ENCODE measurements at places on chromosomes 3 and 15.

GRCh38 chr3:112395181-112395895, 62.4 kb downstream of the CD200 start:
- no peak for DNase-seq

- DNase-seq, result peak; percentile 53
Observed at GRCh38 chr3:13301286-13301987, 118.7 kb downstream of the NUP210 start.

DNA sequence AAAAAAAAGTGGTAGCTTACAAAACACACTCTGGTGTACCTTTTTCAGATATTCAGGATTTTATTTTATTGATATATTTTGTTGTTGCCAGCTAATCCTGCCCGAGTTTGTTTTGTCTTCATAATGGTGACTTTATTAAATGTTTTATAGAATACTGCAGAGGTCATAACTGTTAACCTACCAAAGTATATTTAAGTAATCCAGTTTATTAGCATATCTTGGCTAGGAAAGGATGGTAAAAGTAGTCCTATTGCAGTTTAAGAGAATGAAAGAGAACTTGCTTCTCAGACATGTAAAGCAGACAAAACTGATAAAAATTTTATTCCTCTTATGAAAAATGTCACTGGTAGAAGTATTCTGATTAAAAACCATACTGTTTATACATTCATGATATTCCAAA, 59.2 kb upstream of the IGSF10 start:
- no peak for DNase-seq

- DNase-seq, result no peak
Observed at GRCh38 chr3:11021611-11022011, 29.1 kb downstream of the SLC6A1 start.

DNA sequence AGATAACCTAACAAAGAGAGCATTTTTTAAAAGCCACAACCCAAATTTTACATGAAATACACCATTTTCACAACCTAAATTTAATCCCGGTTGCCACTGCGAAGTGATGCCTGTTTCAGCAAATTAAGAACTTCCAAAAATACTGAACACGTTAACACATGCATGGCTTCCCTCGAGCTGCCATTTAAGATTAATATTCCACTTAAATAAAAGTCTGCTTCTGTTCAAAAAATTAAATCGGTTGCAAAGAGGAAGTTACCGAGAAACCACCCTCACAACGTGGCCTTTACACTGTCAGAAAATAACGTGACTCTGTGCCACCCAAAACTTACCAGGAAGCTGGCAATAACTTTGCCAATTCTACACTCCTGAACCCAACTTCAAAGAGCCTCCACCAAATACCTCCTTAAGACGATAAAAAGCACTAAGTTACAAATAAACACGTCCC, 1.2 kb downstream of the TBL1XR1 start:
- no peak for DNase-seq

DNA sequence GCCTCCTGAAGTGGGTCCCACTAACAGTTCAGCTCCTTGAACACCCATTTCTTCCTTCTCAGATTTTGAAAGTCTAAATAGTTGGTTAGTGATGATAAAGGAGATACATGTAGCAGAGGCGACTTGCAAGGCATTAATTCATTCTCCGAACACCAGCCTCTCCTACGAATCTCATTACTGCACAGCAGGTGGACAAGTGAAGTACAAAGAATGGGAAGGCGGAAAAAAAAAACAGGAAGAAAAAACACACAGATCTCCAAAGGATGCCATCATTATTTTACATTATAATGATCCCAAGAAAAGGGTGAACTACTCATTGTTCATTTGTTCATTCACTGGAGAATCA, 276.5 kb downstream of the MAGI1 start:
- no peak for DNase-seq

DNA sequence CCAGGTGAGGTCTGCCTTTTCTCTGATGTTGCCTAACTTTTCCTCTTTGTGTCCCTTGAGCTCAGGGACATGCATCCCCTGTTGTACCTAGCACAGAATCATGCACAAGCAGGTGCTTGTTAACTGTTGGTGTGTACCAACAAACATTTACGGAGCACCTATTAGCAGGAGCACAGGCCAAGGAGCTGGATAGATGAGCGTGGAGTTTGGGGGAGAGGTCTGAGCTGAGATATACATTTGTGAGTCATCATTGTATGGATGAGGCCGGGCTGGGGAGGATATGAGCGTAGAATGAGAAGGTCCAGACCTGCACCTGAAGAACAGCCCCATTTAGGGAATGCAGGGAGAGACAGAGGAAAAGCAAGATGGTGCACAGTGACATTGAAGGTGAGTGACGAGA, 53.4 kb downstream of the SMAD3 start:
- no peak for DNase-seq

GRCh38 chr15:40940296-40940801, 11.2 kb downstream of the DLL4 start:
- DNase-seq, result no peak

DNA sequence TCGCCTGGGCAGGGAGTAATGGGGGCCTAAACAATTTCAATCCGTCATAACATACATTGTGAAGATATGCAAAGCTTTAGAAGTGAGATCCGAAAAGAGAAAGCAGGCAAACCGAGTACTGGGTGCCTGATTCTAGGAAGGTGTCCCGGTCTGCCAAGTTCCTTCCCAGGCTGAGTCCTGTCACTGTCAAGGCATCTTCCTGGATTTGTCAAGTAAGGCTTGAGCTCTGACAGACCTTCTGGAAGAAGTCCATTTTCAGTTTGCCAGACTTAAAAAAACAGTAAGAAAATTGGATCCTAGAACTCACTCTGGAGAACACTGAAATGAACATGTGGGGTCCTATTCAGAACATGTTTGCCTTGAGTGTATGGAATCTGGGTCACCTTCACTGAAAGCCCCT, 253.9 kb downstream of the RORA start:
- no peak for DNase-seq

GRCh38 chr15:91072161-91072560, 27.9 kb upstream of the SV2B start:
- DNase-seq, result no peak

DNA sequence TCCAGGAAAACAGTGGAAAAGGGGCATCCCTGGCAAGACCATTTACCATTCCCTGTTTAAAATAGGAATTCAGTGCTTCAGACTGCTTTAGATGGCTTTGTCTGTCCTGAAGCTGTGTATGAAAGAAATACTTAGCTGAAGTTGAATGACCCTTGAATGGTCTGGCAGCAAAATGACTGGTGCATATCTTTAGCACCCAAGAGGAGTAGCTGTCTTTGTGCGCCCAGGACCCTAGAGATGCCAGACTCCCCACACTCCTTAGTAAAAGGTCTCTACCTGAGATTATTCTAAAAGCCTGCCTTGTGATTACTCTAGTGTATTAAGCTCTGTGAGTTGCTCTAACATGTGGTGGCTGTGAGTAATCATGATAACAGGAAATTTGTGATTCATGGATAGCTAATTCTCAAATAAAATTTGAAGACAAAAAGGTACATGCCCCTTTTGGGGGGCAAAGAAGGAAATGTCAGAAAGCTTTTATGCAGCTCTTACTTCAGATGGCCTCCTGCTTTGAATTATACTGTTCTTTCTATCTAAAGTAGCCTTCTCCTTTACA, 3.2 kb downstream of the MAPKBP1 start:
- no peak for DNase-seq

- DNase-seq, result no peak
Observed at GRCh38 chr3:123122525-123123315, 55.9 kb downstream of the PDIA5 start.

DNA sequence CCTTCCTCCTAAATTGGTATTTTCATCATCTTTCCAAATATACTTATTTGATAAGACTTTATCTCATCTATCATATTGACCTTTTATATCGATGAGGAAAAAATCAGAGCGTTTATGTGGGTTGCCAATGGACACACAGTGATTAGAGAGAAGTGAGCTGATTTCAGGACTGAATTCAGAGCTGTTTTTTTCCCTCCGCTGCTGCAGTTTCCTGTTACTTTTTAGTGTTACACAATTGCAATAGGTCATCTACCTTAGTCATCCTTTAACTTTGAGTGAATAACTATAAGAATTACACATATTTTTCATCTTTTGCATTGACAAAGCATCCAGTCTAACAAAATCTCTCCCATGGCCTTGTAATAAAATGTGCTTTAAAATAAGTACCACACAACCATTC, 266.3 kb upstream of the CNTN4 start:
- DNase-seq, result no peak

DNA sequence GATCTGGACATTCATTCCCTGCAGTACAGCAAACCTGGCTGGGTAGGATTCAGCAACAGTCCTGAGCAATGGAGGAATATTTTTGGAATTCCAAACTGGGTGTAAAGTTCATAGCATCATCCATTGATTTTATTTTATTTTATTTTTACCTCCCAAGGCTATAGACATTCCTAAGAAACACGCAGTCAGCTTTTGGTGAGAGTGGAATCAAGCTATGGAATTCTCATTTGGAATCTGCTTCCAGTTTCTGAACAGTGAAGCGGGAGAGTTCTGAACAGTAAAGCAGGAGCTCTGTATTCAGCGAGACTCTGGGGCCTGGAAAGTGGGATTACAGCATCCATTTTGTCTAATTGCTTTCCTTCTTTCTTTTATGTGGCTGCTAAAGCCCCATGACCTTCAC, 1.4 kb upstream of the PDZRN3 start:
- DNase-seq, result no peak

- DNase-seq, result no peak
Observed at GRCh38 chr3:56952846-56953245, 107.6 kb upstream of the SPATA12 start.

DNA sequence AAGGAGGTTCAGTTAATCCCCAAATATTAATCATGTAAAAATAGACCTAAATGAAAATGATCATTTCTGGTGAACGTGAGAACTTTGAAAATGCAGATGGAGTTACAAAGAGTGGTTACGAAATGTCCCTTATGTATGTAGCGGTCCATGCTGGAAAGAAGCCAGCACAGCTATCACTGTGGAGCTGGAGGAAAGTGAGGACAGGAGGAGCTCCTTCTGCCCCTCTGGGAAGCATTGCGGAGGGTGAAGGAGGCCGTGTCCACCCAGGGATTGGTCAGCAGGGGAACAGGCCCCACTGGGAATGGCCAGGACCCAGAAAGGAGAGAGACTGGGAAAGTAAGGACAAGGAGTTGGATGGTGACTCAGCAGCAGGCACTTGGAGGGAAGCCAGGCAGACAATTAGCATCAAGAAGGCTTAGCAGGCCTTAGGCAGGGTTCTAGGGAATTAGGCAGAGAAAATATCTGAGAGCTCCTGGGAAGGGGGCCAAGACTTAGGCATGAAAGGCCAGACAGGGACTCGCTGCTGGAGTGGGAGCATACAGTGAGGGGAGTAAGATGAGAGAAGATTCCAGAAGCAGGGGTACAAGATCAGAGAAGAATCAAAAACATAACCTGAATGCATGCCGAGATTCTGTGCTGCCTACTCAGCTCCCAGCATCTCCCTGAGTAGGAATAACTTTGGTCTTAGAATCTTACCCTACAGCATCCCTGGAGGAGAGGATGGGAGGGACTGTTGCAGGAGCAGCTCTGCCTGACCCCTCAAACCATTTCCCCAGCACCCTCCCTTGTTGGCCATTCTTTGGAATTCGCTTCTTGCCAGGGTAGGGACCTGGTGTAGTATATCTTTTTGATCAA, 171.0 kb upstream of the UMPS start:
- DNase-seq, result no peak

DNA sequence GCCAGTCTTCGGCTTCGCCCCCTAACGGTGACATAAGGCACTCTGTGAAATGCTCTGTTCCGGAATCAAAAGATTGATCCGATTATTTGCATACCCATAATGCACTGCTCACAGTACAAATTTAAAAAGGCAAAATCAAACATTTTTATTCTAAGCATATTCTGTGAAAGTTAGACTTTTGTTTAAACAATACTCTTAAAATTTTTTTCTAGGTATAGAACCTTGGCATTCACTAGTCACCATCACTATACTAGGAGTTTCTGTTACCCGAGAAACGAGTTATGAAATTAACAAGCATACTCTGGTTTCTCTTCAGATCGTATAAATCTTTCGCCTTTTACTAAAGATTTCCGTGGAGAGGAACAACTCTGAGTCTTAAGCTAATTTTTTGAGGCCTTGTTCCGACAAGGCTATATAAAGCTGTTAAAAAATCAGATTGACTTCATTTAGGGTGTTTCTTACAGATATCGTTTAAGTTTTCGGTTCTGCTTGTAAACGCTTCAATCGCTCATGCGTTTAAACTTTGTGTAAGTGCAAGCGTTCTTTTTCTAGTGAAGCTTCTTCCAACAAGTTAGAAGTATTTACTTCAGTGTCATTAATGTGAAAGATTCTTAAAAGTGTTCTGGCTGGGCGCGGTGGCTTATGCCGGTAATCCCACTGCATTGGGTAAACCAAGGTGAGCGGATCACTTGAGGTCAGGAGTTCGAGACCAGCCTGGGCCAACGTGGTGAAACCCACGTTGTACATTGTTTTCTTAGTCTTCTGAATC, at the start of gene RNU5B-1:
TSS of gene RNU5B-1 (plus strand) at position 297 of the 769 bp plus-strand sequence.
- peak; percentile 82 for DNase-seq

- no peak for DNase-seq
Observed at GRCh38 chr15:49865925-49866757, 245.3 kb downstream of the DTWD1 start.

GRCh38 chr15:35691173-35691761, 145.3 kb upstream of the DPH6 start:
- DNase-seq, result no peak

- no peak for DNase-seq
Observed at GRCh38 chr3:61387817-61388216, 136.6 kb upstream of the FHIT start.

DNA sequence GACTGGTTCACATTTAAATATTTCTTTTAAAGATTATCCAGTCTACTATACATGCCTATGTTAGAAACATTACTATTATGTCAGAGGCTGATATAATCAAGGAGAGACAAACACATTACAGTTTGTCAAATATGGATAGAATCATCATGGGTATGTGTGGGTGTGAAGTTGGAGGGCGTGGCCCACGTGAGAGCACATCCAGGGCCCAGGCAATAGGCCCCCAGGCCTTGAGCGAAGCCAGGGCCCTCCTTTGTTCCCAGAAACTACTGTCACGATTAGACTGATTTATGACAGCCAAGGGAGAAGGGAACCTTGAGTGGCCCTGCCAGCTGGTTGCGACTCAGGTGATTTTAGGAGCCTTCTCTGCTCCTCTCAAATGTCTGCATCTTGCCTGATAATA, 26.9 kb upstream of the LDHAL6B start:
- DNase-seq, result no peak

DNA sequence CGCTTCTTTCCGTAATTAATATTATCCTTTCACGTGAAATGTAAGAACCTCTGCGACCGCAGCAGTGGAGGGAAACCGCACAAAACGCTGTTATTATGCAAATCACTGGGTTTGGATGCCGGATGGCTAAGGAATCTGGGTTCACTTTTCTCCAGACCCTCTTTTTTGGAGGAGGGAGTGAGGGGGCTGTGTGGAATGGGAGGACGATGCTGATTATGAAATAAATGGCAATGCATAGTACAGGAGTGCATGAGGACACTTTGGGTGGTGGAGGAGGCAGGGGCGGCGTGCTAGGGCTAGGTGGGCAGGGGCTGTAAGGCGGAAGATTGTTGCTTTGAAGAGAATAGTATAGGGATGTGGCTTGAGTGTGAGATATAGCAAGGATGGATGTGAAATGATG, 1.8 kb downstream of the CADM2 start:
- DNase-seq, result no peak

GRCh38 chr3:185667574-185667973, 81.5 kb downstream of the SENP2 start:
- DNase-seq, result no peak

GRCh38 chr3:67031986-67032385, 33.9 kb downstream of the KBTBD8 start:
- no peak for DNase-seq

Data from GM10248 (cell line).